ENCODE measurements at places on chromosomes 13 and 19.

- DNase-seq: no peak
Measured at GRCh38 chr13:99600318-99600717, 99.0 kb downstream of the TM9SF2 start.

DNA sequence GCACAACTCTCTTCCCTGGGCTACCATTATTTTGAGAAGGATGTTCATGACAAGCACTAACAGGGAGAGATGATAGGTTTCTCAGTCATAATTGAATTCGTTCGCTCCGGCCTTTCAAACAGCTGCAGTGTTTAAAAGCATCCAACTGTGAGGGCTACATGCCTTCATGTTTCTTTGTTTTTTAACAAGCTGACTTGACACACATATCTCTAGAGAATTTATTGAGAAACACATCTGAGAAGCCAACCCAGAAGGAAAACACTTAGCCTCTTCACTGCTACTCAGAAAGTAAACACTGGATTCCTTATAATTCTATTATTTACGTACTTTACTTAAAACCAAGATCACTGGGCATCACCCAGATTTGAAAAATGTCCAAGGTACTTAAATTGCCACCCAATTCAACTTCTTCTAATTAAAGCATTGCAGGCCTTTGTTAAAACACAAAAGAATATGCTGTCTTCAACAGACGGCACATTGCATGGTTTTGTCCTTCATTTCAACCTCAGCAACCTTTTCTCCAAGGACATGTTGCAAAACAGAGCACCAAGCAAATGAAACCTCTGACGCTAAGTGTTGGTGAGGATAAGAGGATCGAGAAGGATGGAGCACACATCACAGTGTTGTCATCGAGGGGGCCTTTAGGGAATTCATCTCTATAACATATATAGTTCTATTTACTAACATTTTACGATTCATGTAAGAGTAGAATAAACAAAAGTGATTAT, 75.8 kb downstream of the TBC1D4 start:
- DNase-seq: no peak

GRCh38 chr19:2762783-2763496, 20.1 kb downstream of the SGTA start:
- no peak for DNase-seq

DNA sequence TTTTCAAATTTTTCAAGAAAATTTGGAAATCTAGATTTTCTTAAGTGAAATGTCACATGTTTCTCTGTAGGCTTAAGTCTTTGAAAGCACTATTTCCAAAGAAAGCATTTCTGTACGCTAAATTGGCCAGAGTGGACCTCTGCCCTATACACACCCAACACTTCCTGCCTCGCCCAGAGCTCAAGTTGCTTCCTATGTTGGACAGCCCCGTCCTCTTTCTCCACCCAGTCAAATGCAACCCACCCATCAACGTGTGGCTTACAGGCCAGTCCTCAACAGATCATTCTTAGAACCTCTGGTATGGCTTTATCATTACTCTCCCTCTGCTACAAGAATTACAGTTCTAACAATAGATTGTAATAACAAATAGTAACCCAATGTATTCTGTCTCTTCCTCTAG, 24.2 kb downstream of the KLF12 start:
- no peak for DNase-seq

DNA sequence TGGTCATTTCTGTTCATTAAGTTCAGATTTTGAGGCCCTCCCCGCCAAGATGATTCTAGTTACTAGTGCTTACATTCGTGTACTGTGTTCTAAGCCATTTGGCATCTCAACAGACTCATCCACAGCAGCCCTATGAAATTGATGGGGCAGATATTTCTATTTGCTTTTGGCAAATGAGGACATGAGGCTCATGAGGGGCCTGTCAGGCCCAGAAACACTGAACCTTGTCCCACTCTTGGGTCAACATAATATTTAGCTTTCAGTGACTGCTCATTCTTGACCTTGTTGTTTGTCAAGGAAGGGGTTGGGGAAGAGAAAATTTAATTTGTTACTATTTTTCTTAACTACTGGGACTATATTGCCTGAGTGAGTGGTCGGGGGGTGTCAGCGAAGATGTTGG, 92.3 kb upstream of the RNF113B start:
- no peak for DNase-seq

DNA sequence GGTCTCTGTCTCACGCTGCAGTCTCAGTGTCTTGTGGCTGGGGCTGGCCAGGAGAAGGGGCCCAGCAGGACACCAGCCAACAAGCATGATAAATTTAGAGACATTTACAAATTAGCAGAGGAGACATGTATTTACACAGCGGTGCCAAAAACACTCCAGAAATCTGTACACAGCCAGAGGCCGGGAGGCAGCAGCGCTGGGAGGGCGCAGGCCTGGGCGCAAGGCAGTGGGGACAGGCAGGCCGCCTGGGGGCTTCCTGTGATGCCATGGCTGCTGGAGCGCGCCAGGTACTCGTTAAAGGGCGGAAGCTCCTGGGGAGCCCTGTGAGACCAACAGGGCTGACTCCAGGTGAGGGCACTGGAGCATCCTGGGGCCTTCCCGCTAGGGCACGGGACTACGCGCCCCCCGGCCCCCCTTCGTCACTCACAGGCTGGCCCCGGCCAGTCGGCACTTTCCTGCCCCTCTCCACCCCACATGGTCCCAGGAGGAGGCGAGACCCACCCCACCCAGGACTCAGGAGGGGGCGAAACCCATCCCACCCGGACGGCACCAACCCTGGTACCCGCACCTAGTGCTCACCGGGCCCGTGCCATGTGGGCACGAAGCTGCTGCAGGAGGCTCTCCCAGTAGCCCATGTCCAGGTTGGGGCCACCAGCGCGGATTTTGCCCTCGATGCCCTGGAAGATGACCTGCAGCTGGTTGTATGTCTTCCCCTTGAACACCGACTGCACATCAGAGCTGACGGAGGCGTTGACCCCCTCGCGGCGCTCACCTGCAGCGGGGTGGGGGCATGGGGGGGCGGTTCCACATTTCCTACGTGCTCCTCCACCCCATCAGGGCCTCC, 7.4 kb upstream of the TBXA2R start:
- no peak for DNase-seq

DNA sequence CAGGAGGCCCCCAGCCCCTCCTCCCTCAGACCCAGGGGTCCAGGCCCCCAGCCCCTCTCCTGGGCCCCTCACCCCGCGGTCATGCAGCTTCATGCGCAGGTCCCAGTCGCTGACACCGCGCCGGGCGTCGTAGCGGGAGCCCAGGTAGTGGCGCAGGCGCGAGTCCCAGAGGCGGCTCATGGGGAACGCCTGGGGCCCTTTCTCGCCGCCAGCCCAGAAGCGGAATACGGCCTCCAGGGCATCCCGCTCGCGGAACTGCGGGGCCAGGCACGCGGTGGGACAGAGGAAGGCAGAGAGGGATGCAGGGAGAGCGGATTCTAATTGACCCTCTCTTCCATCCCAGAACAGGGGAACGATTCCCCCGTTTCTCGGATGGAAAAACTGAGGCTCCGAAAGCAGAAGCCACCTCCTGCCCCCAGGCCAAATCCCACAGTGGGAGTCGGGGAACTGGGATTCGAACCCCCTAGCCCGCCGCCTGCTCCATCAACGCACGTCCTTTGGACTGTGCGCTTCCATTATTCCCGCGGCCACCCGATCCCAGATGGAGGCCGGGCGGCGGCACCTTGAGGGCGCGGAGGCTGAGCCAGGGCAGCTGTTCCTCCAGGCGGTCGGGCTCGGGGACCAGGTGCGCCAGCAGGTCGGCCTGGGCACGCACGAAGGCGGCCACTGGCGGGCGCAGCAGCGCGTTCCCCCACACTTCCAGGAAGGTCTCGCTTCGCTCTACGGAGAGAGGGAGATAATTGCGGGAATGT, 4.2 kb upstream of the TNNI3 start:
- no peak for DNase-seq

DNA sequence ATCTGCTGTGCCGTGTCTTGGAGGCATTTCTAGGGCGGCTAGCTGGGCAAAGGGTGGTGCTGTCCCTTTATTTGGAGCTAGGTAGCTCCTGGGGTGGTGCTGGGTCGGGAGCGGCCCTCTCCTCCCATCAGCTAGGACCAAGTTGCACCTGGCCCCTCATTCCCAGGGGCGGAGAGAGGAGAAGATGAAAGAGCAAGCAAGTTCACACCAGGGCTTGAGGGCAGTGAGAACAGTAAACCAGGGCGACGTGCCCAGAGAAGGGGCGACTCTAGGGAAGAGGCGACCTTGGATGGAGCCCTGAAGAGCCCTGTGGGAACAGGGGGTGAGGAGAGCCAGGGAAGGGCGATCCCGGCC, 17.0 kb upstream of the KCNN1 start:
- no peak for DNase-seq

DNA sequence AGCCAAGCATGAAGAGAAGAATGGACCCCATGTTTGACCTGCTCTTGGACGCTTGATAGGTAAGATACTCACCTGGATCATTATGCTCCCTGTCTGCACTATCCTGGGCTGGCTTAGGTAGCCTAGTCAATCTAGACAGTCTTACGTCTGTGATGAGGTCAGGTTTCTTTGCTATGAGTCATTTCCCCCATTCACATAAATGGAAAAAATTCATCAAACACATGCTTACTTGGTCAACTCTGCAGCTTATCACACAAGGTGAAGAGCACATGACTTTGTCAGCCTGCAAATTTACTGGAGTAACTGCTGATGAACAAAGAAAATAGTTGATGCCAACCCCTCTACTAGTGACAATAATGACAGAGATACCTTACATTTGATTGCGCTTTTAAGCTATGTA, 170.0 kb downstream of the NUFIP1 start:
- DNase-seq: no peak

DNA sequence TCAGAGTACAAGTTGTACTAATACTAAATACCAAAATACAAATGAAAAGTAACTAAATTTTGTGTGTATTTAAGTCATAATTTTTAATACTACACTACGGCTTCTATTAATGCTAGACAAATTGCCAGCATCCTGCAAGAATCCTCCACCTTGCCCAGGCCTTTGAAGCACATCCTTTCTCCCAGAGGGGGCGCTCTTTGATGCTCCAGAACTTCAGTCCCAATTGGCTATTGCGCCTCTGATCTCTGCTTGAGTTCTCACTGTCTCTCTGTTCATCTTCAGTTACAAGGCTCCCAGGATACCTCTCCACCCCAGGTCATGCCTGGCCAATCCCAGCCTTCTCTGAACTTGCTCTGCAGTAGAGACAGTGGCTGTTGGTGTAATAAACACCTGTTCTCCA, 141.0 kb downstream of the DCLK1 start:
- no peak for DNase-seq

- DNase-seq: peak; percentile 82
Measured at GRCh38 chr13:40974460-40975407, 44.4 kb downstream of the ELF1 start.

DNA sequence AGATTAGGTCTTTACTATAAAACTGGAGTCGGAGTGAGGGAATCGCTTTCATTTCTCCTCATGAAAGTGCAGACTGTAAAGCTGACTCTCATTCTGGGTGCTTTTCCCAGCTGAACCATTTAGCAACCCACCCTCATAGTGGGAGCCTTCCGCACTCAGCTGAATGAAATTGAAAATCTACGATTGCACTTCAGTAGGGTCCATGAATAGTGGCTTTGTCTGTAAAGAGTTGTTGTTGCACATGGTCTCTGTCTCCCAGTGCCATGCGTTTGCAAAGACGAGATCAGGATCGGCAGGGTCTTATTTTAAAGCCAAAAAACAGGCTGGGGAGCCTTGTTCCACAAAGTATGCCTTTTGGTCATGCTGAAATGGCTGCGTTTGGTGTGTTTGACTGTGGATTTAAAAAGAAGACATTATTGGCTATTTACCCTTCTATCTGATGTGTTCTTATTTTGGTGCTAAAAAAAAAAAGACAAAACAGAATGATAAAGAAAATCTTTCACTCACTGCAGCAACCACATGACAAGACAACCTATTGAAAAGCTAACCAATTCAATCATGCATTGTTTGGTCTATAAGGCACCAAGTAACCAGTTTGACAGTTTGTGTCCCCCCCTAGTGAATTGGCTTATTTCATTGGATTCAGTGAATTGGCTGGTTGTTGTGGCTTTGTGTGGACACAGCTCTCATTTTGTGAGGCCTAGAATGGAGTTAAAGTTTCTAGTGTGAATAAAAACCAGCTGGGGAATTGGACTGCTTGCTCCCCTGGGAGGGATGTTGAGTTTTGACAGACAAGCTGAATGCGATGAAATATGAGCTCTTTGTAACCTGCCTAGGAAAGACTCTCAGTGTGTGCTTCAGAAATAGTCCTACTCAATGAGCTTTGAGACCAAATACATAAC, 65.6 kb downstream of the ARHGAP35 start:
- DNase-seq: no peak

DNA sequence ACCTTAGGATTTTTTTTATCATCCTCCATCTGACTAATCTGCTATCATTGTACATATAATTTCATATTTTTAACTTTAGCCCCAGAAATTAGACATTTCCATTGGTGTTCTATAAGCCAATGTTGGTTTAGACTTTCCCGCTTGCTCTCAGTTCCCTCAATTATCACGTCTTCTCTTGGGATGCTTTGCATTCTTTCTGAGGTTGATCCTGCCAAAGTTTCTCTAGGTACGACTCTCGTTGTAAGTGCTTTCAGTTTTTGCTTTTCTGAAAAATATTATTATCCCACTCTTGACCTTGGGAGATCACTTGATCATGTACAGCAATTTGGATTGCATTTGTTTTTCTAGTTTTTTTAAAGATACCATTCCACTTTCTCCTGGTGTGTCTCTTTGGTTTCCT, 270.2 kb downstream of the IRS2 start:
- DNase-seq: no peak

- DNase-seq: peak; percentile 47
Measured at GRCh38 chr13:94419925-94420305, 59.6 kb downstream of the DCT start.

DNA sequence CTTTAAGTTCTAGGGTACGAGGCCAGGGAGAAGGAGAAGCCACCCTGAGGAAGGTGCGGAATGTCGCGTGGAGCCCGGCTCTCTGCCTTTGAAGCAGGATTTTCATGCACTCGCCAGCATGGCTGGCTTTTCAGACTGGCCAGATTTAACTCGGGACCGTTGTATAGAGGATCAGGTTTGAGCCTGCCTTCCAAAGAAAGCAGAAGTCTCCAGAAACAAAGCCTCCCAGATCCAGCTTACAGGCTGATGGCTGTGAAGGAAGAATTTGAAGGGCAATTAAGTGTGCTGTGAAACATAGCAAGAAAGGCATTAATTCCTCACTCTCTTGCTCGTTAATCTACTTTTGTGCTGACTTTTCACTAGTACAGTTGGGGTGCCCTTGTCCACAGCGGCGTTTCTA, 140.2 kb downstream of the SOX1 start:
- DNase-seq: no peak

DNA sequence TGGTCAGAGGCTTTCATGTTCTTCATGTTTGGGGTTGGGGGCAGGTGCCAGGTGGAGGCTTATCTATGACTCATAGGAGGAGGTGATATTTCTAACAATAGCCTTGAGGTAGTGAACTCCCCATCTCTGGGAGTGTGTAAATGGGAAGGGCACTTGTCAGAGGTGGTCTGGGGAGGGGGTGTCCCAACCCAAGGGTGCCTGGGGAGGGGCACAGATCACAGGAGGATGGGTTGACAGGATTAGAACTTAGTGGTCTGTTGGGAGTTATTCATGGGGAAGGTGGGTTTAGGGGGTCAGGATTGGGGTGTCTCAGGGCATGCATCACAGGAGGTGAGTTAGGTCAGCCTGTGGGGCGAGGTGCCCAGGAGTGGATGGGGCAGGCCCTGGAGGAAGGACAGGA, 1.6 kb downstream of the ACTL9 start:
- no peak for DNase-seq

GRCh38 chr19:47389150-47389556, 30.2 kb downstream of the MEIS3 start:
- peak; percentile 96 for DNase-seq

All from MV-4-11 (cell line).